Activated naive CD8-positive, alpha-beta T cell treated with anti-CD3 and anti-CD28 coated beads for 36 hours (primary cell): ENCODE measurements at places on chromosomes 11 and 22.

- no peak for DNase-seq
Observed at GRCh38 chr11:2837096-2837601, 48.4 kb downstream of the CDKN1C start.

- DNase-seq = no peak
Observed at GRCh38 chr11:46827995-46828394, 18.1 kb downstream of the CKAP5 start.

GRCh38 chr11:134349802-134350355 lies 18.1 kb downstream of the GLB1L2 start:
- DNase-seq = no peak

GRCh38 chr22:30457981-30458380 lies 13.8 kb downstream of the SEC14L3 start:
- DNase-seq = no peak

GRCh38 chr22:36899498-36899897 lies 13.9 kb upstream of the CSF2RB start:
- no peak for DNase-seq

DNA sequence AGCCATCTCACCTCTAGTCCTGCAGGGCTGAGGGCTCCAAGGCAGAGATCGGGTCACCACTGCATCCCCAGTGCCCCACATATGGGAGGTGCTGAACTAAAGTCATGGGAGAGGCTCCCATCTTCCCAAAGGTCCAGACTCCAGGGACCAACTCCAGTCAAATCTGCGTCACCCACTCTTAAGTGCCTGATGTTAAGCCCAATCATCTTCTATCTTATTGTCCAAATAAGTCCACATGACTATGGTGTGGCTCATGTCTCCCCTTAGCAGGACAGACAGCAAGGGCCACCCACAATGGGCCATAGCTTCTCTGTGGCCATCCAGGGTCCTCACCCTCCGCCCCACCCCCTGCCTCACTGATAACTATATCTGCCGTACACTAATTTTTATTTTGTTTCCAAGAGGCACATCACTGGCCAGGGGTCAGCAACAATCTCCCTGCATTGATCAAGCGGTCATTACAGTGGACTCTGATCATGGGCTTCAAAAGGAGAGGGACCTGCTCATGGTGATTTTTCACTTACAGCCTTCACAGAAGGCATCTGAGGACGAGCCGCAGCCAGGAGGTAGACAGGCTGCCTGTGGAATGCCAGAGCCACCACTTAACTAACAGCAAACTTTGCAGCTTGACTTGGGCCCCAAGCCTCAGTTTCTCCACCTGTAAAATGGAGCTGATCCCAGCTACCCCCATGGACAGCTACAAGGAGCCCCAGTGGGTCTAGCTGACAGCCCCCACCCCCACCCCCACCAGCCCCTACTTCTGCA lies 23.3 kb downstream of the MYH9 start:
- DNase-seq = no peak

GRCh38 chr11:19380375-19380774 lies 139.6 kb upstream of the E2F8 start:
- no peak for DNase-seq

- no peak for DNase-seq
Observed at GRCh38 chr11:123473941-123474677, 44.0 kb downstream of the GRAMD1B start.

GRCh38 chr22:20816559-20816958 lies 42.1 kb downstream of the PI4KA start:
- no peak for DNase-seq

- DNase-seq = peak; percentile 29
Observed at GRCh38 chr11:69801513-69802335, 17.5 kb downstream of the FGF3 start.

DNA sequence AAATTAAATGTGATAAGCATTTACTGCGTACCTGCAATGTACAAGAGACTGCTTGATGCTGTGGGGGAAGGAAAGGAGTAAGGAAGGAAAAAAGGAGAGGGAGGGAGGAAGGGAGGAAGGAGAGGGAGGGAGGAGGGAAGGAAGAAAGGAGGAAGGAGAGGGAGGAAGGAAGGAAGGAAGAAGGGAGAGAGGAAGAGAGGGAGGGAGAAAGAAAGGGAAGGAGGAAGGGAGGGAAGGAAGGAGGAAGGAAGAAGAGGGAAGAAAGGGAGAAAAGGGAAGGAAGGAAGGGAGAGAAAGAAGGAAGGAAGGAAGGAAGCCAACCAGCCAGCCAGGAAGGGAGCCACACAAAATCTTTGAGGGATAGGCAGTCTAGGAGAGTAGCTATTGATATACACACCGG lies 44.0 kb upstream of the MYO18B start:
- no peak for DNase-seq

GRCh38 chr11:101914738-101915426 lies at the start of gene CEP126:
Gene CEP126, plus strand, starts transcription at chr11:101915010. Its CDS starts 275 bp downstream, at chr11:101915285.
- peak; percentile 93 for DNase-seq

DNA sequence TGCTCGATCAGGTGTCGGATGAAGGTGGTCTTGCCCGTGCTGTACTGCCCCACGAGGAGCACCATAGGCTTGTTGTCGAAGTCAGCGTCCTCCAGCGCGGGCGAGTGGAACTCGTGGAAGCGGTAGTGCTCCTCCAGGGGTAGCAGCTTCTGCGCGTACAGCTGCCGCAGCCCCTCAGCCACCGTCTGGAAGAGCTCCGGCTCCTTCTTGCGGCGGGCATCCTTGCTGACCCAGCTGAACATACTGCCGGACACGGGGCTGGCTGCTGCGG lies 263 bp downstream of the EHD1 start:
- no peak for DNase-seq

DNA sequence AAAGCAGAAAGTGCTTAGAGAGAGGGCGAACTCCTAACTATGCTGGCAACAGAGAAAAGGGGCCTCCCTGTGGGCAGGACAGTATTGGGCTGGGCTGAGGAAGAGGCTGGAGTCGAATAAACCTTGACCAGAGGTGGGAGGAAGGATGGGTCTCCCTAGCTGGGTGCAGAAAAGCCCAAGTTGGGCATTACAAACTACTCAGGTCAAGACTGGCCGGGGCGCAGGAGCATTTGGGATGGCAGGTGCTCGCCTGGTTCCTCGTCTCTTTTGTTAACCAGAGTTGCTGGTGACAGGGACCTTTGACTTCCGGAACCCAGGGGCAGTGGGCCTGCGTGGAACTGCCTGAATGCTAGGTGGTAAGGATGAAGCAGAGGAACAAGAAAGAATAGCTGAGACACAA lies 80.3 kb upstream of the SHISAL1 start:
- no peak for DNase-seq

DNA sequence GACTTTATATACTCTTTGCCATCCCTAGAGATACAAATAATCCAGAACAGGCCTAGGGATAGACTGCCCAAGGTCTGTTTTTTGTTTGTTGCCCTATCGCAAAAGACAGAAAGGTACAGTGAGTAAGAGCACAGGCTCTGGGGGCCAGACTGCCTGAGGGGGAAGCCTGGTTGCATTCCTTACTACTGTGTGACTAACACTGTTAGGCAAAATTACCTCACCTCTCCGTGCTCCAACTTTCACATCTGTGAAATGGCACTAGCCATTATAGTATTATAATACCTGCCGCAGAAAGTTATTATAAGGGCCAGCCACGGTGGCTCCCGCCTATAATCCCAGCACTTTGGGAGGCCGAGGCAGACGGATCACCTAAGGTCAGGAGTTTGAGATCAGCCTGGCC lies 14.5 kb downstream of the SLC35F2 start:
- no peak for DNase-seq

DNA sequence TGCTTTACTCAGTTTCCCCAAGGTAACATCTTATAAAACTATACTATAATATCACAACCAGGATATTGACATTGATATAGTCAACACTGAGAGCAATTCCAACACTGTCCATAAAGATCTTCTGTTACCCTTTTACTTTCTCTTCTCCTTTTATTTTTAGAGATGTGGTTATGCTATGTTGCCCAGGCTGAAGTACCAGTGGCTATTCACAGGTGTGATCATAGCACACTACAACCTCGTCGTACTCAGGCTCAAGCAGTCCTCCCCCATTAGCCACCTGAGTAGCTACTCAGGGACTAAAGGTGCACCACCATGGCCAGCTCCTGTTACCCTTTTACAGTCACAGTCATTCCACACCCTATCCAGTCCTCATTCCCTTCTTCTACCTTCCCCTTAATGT lies 119.7 kb downstream of the CWF19L2 start:
- no peak for DNase-seq

DNA sequence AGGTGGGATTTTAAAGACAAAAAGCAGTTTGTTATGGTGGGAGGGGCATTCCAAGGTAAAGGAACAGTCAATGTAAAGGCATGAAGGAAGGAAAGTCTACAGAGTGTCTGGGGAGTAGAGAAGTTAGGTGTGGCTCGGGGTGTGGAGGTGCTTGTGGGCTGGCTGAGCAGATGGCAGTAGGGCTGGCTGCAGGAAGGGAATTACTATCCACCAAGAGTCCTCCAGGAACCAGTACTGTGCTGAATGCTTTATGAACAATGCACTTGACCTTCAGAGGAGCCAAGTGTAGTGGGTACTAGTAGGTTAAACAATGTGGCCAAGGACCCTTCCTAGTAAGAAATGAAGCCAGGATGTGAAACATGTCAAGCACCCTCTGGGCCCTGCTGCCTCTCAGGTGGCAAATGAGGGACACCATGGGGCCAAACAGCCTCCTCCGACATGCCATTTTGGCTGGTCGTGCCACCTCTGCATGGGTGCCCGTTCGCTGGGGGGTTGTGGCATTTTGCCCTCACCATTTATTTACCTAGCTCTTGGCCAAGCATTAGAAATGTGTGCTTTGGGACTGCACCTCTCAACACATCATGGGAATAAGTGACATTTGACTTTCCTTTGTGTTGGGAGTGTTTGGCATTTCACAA lies 123.6 kb upstream of the TENM4 start:
- no peak for DNase-seq

DNA sequence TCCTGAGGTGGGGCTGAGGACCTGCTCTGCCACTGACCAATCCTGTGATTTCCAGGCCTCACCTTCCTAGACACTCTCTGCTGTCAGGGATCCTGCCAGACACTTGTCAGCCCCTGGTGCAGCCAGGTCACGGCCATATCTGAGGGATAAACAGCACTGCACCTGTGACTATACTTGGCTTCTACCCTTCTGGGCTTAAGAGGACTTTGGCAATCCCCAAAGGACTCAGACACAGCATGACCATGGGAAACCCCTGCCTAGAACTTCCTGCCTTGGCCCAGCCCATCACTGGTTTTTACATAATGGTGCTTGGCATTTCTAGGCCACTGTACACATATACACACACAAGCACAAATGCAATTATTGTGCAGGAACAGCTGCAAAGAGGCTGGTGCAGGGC lies 11.6 kb upstream of the OLFML1 start:
- DNase-seq = no peak

GRCh38 chr11:45252134-45252856 lies 33.8 kb downstream of the SYT13 start:
- peak; percentile 21 for DNase-seq

- no peak for DNase-seq
Observed at GRCh38 chr11:131609921-131610320, 239.5 kb downstream of the NTM start.

DNA sequence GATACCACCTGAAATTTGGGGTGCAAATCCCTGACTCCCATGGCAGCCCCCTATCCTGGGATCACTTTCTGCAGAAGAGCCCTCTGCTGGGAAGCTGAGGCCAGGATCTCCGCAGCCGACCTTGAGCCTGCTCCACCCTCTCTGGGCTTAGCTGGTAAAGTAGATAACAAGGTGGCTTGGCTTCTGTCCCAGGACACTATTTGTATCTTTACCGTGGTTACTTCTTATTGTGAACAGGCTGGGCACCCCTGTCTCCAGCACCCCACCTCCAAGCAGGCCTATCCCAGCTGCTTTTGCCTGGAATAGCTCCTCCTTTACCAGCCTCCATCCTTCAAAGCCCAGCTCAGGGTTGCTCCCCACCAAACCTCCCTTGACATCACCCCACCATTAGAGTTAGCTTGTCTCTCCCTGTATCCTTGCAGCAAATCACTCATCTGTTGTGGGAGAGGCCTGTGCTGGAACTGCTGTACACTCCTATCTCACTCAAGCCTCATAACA lies 35.2 kb upstream of the P2RY2 start:
- DNase-seq = no peak

DNA sequence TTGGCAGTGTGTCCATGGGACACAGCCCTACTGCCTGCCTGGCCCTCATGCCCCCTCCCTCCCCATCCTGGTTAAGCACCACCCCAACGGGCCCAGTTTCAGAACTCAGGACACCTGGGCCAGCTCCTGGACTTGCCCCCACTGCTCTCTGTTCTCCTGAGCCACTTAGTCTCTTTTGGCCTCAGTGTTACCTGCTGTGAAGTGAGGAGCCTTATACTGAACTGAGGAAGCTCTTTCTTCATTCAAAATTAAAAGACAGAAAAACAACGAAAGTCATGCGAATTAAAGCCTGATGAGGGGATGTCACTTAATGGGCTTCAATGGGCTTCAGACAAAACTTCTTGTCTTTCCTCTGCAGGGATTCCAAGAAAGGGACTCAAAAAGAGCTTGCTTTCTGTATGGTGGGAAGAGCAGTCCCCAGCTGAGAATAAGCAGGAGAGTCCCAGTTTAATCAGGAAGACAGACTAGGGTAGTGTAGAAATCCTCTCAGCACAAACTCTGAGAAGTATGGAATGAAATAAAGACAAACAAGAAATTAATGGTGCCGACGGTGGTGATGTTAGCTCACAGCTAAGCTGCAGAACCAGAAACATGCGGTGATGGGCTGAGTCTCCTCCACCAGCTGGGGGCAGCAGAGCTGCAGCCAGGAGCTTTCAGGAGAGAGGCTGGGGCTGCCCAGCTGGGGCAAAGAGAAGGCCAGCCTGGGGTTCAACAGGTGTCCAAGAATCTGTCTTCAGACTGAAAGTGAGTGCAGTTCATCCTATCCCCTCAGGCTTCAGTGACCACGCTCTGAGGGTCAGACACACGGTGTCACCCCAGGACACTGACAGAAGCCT lies 101.0 kb downstream of the GGTLC2 start:
- DNase-seq = peak; percentile 23

GRCh38 chr11:7489376-7489775 lies 4.1 kb downstream of the OLFML1 start:
- no peak for DNase-seq

- no peak for DNase-seq
Observed at GRCh38 chr11:45361551-45361950, 75.4 kb upstream of the SYT13 start.

DNA sequence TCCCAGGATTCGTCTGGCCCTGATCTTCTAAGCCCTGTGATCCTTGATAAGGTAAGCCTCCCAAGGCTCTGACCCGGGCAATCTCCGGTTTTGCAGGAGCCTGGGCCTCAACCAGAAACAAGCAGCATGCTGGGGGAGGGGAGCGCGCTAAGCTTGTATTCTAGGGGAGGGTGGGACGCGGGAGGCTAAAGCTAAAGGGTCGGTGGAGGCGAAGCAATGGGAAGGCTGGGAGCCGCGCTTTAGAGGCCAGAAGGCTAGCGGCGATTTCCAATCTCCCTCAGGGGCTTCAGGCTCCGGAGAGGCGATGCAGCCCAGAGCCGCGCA lies 753 bp downstream of the PTPN5 start:
- DNase-seq = no peak
